SK-N-SH (cell line): ENCODE measurements at places on chromosomes 1 and 21. TPM values are rescaled to one million over a fixed set of nuclear protein-coding genes. Genes with fewer than 3 reads are reported as not detected.
A peak's percentile ranks its signal among the peaks of the same experiment; 100 is the strongest.

DNA sequence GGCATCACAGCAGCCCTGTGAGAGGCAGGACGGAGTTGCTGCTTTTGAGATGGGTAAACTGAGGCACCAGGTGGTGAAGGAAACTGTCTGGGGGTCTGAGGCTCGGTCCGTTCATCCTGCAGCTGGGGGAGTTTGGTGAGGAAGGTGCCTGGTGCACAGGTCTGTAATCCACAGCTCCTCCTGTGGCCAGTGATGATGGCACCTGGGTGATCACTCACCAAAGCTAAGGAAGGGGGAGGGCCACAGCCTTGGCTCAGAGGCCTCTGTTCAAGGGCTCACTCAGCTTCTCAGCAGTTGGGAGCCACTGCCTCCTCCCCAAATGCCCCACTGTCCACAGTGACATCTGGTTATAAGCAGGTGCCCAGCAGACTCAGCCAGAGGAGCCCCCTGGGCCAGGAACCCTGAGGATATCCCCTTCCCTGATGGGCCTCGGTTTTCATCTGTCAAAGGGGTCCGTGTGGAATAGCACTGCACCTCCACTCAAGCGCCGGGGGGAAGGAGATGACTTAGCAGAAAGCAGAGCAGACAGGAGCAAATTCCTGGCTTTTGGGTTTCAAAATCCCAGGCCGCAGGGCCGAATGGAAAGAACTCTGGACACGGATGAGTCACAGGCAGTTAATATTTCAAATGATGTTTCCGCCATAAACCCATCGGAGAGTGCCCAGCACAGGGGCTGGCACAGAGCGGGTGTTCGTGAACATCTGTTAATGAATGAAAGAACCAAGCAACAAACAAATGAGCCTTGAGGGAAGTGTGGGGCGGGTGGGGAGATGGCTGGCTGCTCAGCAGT lies 82.8 kb downstream of the DMRTB1 start:
- H3K36me3 ChIP-seq: no peaks in the 10 kb centered on the region
- H3K27ac ChIP-seq: no peak overlapping the region
- 0 out of 2 replicates have a peak, but pooled peaks cover 7% of the 10 kb centered on the region for H3K4me1 ChIP-seq
- no peak for DNase-seq
- H3K27me3 ChIP-seq: no peaks in the 10 kb centered on the region
- no peak overlapping the region for H3K4me3 ChIP-seq

DNA sequence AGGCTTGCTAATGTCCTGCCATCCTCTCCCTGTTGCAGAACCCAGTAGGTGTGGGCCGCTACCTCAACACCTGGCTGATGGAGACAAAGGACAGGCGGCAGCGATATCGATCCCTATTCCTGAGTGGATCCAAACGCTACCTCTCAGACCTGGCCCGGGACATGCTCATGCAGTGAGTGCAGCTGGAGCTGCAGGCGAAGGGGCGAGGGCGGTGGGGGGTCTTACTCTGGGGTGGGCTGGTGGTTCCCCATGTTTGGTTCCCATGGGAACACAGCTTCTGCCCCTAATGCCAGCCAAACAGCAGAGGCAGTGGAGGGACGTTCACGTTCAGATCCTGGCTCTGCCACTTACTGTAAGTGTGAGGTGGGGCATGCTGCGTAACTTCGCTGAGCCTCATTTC lies 15.8 kb upstream of the TTC22 start:
- no peaks in the 10 kb centered on the region; the same call in 1 of the 2 replicates for H3K27me3 ChIP-seq
- DNase-seq: no peak
- H3K4me3 ChIP-seq: no peak overlapping the region
- H3K4me1 ChIP-seq: no peaks in the 10 kb centered on the region

Gene LINGO4
- not detected in 2 replicates for polyA plus RNA-seq

DNA sequence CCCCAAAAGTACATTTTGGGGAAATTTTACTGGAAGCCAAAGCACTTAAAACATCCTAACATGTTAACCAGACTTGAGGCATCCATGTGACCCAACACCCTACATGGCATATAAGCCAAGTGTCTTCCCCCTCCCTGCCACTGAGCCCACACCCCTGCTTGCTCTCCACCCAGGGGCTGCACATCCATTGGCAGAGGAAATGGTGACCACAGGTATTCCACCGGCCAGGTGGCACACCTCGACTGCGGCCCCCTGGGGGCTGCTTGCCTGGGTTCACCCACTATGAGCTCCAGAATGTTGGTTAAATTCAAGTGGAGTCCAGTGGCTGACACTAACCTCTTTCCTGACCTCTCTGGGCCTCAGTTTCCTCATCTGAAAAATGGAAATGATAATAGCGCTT lies 64.4 kb upstream of the FAM20B start:
- no peaks in the 10 kb centered on the region for H3K4me1 ChIP-seq

DNA sequence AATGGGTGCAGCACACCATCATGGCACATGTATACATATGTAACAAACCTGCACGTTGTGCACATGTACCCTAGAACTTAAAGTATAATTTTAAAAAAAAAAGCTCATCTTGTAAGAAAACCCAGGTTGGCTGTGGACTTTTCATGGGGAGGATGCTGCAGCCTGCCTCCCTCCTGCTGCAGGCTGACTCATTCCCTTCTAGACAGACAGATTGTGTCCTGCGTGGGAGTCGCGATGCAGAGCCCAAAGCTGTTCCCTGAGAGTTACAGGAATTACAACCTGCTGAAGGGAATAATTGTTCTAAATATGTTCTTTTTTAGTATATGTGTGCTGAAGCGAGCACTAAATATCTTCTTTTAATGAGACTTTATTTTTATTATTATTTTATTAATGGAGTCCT lies 93.2 kb downstream of the TBX19 start:
- H3K27me3 ChIP-seq: no peaks in the 10 kb centered on the region
- DNase-seq: no peak
- H3K4me3 ChIP-seq: no peak overlapping the region

DNA sequence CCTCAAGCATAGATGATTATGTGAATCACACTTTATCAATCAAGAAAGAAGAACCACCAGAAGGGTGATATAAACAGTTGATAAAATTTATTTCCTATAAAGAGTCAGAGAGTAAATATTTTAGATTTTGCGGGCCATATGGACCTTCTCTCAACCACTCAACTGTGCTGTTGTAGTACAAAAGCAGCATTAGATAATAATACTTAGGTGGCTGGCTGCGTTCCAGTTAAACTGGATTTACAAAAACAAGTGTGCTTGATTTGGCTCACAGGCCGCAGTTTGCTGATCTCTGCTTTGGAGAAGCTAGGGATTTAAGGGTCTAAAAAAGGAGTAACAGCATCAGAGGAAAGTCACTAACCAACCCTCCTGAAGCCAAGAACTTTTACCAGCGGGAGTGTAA lies 1406.0 kb downstream of the KCNT2 start:
- no peaks in the 10 kb centered on the region for H3K27me3 ChIP-seq
- no peak overlapping the region for H3K27ac ChIP-seq
- H3K36me3 ChIP-seq: no peaks in the 10 kb centered on the region
- H3K4me3 ChIP-seq: no peak overlapping the region
- no peak for DNase-seq

DNA sequence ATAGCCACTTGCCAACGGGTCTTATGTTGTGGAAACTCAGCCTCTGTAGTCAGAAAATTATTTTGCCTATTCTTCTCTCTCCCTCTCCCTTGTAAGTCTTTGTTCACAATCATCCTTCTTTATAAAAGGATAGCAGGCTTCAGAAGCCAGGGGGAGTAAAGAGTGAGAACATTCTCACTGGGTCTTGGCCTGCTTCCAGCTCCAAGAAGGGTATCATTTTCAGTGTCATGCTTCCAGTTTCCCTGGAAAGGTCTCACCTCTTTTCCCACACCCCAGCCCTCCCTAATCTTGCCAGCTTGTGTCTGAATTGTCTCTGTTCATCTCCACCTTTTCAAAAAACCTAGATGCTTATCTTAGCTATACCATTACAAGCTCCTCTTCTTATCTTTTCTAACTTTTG lies 346.2 kb upstream of the LRRC7 start:
- H3K36me3 ChIP-seq: no peaks in the 10 kb centered on the region
- peak; percentile 20 for DNase-seq
- no peak overlapping the region for H3K27ac ChIP-seq
- no peaks in the 10 kb centered on the region for H3K27me3 ChIP-seq

DNA sequence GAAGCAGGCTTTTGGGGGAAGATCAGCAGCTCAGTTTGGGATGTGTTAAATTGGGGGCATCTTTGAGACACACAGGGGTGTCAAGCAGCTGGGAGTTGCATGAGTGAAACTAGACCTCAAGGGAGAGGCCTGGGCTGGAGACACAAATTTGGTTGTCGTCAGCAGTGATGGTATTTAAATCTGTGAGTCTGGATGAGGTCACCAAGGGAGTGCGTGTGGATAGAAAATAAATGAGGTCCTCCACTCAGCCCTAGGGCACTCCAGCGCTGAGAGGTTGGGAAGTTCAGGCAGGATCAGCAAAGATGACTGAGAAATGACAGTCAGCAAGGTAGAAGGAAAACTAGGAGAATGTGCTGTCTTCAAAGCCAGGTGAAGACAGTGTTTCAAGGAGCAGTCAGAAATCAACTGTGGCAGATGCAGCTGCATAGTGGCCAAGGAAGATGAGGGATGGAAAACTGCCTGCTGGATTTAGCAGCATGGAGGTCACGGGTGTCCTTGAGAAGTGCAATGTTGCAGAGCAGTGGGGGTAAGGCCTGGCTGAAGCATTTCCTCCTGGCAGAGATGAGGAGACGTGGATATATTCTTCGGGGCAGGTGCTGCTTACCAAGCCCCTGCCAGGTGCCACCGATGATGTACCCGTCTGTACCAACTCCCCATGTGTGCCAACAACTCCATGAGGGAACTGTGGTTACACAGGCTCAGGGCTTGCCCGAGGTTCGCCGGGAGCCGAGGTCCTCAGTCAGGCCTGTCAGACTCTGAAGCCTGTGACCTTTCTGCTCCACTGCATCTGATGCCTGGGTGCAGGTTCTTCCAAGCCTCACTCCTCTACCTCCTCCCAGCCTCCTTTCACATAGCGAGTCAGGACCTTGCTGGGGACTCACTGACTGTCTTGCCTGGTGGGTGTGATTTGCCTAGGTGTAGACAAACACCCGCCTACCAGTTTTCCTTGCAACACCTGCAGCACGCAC lies 11.3 kb downstream of the MAP7D1 start:
- H3K27ac ChIP-seq: no peak overlapping the region
- no peaks in the 10 kb centered on the region for H3K27me3 ChIP-seq
- no peak for DNase-seq
- peaks cover 13% of the 10 kb centered on the region; the same call in 1 of the 2 replicates for H3K36me3 ChIP-seq
- H3K4me1 ChIP-seq: peaks cover 5% of the 10 kb centered on the region; the same call in 1 of the 2 replicates
- no peak overlapping the region for H3K4me3 ChIP-seq

DNA sequence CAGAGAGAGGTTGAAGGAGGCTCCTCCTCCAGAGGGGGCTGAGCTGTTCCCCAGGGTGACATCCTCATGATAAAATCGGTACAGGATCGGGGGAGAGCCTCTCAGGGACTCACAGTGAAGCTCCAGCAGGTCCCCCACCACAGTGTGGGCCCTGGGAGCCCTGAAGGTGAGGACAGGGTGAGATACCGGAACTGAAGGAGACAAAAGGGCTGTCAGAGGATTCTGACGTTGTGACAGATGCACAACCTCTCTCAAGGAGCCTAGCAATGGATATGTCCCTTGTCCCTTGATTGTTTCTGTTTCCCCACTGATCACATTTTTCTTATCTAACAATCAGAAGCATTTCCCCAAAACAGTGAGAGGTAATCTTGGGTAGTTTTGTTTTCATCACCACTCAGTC lies 5.2 kb downstream of the FCRL3 start:
- no peak overlapping the region for H3K27ac ChIP-seq
- no peaks in the 10 kb centered on the region for H3K4me1 ChIP-seq
- H3K4me3 ChIP-seq: no peak overlapping the region

DNA sequence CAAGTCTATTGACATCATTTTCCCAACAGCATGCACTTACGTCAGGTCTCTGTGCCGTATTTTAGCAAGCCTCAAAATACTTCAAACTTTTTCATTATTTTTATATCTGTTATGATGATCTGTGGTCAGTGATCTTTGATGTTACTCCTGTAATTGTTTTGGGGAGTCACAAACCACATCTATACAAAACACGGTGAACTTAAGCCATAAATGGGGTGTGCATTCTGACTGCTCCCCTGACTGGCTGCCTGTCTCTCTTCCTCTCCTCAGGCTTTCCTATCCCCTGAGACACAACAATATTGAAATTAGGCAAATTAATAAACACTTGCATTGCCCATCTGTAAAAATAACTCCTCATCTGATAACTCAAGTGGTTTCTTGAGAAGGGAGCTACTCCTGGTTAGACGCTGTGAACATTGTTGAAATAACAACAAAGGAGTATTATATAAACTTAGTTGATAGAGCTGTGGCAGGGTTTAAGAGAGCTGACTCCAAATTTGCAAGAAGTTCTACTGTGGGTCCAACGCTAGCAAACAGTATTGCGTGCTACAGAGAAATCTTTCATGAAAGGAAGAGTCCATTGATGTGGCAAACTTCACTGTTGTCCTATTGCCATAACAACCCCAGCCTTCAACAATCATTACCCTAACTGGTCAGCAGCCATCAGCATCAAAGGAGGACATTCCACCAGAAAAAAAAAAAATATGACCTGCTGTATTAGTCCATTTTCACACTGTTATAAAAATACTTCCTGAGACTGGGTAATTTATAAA lies 105.8 kb upstream of the DSCAM start:
- H3K27ac ChIP-seq: no peak overlapping the region
- H3K4me1 ChIP-seq: no peaks in the 10 kb centered on the region
- no peak for DNase-seq
- no peak overlapping the region for H3K4me3 ChIP-seq
- H3K27me3 ChIP-seq: no peaks in the 10 kb centered on the region

Gene CELA3B
- not detected in 2 replicates for polyA plus RNA-seq

DNA sequence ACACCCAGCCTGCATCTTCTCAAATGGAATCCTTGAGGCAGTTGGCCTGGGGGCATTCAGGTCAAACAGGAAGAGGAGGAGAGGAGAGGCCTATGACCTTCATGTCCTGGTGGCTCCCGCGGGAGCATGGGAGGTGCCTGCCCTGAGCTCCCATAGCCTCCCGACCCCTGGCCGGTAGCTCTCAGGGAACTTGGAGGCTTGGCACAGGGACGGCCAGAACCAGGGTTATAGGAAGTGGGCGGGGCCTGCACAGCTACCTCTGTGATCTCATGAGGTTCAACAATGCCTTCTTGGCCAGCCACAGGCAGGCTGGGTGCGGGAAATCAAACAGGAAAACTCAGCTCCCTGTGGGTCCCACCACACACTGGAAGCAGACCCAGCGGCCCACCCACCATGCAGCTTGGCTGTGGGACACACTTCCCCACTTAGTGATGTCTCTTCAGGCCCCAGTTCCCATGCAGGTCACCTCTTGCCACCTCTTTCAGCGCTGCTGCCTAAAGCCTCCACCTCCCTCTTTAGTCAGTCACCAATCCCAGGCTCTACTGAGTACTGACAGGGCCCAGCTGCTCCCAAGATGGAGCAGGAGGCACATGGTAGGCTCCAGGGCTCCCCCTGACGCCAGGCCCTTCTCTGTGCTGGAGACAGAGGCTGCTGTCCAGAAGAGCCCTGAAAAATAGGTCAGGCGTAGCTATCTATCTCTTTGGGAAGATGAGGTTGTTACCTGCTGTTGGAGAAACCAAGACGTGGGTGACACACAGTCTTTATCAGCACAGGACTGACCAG lies at the start of gene SLFNL1:
SLFNL1 (minus strand) TSS at position 200 of the 783 bp plus-strand sequence. CDS start 1,065 bp downstream, outside the sequence.
- H3K27me3 ChIP-seq: no peaks in the 10 kb centered on the region
- H3K4me1 ChIP-seq: no peaks in the 10 kb centered on the region
- no peak within 1 kb of the TSS; the same call in 1 of the 2 replicates for H3K27ac ChIP-seq
- H3K4me3 ChIP-seq: no peak within 1 kb of the TSS
- peak; percentile 30 for DNase-seq
- peaks cover 5% of the 10 kb centered on the region for H3K36me3 ChIP-seq

GRCh38 chr1:40932006-40932405 lies 47.5 kb upstream of the CTPS1 start:
- no peak for DNase-seq
- H3K4me3 ChIP-seq: no peak overlapping the region
- H3K36me3 ChIP-seq: no peaks in the 10 kb centered on the region
- no peaks in the 10 kb centered on the region for H3K4me1 ChIP-seq
- no peak overlapping the region for H3K27ac ChIP-seq
